Fibroblast of villous mesenchyme (primary cell): ENCODE measurements at places on chromosomes 5 and 9.

DNA sequence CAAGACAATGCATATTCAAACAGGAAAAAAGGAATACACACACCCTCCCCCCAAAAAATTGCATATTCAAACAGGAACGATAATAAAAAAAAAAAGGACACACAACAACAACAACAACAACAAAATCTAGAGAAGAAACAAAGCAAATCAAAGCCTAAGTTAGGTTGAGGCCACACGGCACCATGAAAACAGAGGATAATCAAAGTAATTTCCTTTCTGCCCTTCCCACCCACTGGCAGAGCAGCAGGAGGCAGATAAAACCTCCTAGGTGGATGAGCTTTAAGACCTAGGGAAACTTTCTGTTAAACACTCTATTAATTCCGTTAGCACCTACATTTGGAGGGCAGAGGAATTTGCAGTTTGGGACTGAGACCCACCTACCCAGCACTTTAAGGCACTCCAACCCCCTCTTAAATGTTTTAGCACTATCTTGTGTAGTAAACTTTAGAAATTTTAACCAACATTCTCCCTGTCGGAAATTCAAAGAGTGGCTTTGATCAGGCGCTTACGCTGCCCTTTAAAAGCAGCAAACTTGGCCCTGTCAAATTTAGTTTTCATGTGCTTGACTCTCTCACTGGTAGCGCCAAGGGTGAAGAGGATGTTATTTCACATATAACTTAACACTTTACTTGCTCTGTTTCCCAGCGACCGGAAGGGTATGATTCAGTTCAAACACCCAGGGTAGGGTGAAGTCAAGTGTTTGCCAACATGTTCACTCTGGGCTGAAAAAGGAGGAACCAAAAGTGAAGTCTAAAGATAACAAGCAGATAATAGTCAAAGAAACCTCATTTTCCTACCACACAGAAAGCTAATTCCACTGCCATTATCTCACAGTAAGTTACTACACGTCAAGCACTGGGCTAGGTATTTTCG lies 9.2 kb downstream of the ENC1 start:
- DNase-seq, result peak; percentile 40

GRCh38 chr5:148816357-148816756 lies 10.1 kb upstream of the ADRB2 start:
- no peak for DNase-seq

GRCh38 chr9:10930081-10930480 lies 317.3 kb upstream of the PTPRD start:
- DNase-seq, result no peak

DNA sequence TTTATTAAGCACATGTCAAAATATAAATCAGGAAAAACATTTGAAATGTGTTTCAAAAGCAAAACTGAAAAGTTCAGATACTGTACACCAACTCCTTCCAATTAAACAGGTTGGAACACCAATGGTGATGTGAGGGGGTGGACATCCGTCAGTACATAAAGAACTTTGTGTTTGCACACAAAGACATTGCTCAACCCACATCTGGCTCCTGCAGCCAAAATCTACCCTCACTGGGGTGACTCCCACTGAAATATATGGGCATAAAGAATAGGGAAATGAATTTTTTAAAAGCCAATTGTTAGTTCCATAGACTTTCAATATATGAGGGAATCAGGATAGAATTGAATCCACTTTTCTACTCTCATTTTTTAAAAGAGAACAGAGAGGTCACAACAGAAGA lies 63.9 kb downstream of the MEGF9 start:
- no peak for DNase-seq

DNA sequence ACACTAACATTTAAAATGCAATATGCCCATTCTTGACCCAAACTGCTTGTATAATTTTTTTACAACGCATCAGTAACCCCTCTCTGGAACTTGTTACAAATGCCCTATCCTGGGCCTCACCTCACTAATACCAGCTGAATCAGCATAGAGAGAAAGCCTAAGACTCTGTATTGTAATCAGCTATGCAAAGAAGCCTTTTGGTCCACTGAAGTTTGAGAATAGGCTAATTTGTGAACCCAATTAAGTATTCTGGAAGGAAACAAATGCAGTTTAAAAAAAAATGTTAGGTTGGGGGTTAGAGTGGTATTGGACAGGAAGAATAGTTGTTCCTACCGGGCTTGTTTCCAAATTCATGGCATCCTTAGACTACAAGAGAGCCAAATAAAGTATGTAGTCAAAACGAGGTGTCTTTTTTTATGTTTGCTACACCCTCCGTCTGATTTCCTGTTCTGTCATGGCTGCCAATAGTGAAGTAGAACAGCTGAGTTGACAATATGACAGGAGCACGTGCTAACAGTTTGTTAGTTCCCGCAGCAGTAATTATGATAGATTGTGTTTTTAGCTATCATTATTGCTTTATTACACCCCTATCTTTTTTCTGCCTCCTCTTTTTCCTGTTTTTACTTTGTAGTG lies 1048.7 kb upstream of the NUDT12 start:
- no peak for DNase-seq

GRCh38 chr9:17795744-17796143 lies 216.9 kb downstream of the SH3GL2 start:
- no peak for DNase-seq

GRCh38 chr5:84480873-84481637 lies 96.4 kb upstream of the EDIL3 start:
- DNase-seq, result no peak

DNA sequence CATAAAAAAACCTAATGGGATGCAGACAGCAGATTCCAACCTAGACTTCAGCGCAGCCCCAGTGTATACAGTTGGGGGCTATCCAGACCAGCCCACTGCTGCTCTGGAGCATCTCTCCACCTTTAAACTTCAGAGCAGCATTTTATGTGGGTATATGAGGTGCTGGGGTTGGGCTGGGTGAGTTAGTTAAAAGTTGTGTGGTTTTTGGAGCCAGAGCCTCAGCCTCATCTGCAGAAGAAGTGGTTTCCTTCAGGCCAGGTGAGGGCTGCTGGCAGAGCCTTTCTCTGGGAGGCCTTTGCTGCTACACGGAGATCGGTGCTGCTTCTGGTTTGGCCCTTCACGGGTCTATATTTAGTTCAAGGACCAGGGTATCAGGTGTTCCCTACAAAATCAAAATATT lies 228.3 kb downstream of the PDZD2 start:
- DNase-seq, result no peak

DNA sequence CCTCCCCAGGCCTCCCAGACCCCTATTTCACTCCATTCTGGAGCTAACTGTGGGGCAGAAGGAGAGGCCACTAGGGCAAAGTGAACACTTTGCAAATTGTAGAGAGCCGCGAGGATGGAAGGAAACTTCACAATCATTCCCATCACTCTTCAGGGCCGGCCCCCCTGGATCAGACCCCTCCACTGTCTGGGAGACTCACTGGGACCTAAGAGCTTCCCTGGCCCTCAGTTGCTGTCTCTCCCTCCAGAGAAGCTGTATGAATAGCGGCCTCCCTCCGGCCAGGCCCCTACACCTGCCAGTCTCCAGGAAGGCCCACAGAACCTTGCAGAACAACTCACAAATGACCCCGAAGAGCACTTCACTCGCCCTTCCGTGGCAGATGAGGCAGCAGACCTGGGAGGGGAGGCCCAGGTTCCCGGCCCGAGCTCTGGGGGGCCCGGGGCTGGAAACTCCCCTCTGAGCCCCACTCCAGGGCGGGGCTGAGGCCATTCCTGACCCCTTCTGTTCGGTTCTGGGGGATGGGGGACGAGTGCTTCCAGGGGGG lies 141.9 kb upstream of the IER5L start:
- no peak for DNase-seq

DNA sequence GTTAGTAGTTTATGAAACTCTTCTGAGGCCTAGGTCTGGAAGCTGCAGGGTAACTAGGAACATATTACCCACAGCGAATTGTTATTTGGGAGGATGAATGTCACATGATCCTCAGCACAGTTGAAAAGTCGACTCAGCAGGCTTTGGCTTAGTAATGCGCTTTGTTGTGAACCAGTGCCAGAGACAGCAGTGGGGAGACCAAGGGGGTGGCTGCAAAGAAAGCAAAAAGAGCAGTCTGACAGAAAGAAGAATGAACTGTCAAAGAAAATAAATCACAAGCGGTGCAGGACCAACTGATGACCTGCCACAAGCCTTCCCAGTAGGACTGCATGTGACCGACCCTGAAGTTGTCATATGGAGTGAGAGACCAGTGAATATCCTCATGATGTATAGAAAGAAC lies 170.0 kb downstream of the CCDC171 start:
- DNase-seq, result no peak

- peak; percentile 53 for DNase-seq
Measured at GRCh38 chr9:4615251-4615650, 46.8 kb upstream of the PLPP6 start.

GRCh38 chr9:37283730-37284325 lies 138.7 kb upstream of the GRHPR start:
- DNase-seq, result no peak

- DNase-seq, result no peak
Measured at GRCh38 chr9:35649431-35650340, 1.0 kb downstream of the SIT1 start.

- DNase-seq, result peak; percentile 77
Measured at GRCh38 chr9:69945671-69946141, 97.9 kb upstream of the MAMDC2 start.

DNA sequence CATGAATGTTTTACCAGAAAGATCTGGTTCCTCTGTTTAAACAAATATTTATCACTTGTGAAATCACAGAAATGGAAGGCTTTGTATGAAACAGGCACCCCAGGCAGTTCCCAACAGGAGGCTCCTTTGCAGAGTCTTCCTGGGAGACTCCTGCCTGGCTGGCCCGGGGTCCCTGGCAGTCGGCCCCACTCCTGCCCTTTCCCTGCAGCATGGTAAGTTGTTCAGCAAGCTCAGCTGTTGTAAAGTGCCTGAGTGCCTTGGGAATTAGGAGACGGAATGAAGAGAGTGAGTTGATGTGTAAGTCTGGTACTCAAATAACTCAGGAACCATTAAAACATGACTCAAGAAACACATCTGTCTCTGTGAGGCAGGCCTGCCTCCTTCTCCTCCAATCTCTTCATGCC lies 17.5 kb upstream of the LHFPL2 start:
- peak; percentile 75 for DNase-seq

- no peak for DNase-seq
Measured at GRCh38 chr9:105204416-105204815, 40.0 kb upstream of the SLC44A1 start.

- no peak for DNase-seq
Measured at GRCh38 chr9:98043915-98044314, 12.6 kb upstream of the NANS start.

- DNase-seq, result no peak
Measured at GRCh38 chr9:19940811-19941535, 152.1 kb upstream of the SLC24A2 start.

DNA sequence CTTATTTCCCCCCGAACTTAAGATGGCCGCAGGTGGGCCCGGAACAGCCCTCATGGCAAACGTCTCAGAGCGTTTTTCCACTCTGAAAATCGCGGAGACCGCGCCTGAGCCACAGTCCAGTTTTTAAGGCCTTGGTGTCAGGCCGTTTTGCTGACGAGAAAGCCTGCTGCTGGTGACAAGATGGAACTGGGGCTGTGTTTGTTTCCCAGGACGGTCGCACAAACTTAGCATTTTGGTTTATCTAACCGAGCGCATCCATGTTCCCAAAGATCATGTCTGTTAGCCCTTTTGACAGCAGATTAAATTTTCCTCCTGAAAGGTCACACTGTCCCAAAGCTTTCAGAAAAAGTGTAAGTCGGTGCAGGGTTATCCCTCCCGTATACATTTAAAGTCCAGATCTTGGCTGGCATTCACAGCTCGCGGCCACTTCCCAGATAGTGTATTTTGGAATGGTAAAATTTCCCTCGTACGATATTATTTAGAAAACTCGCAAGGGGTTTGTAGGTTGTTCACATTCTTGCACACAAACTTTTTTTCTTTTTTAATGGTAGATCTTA lies 812 bp downstream of the SREK1 start:
- peak; percentile 77 for DNase-seq

DNA sequence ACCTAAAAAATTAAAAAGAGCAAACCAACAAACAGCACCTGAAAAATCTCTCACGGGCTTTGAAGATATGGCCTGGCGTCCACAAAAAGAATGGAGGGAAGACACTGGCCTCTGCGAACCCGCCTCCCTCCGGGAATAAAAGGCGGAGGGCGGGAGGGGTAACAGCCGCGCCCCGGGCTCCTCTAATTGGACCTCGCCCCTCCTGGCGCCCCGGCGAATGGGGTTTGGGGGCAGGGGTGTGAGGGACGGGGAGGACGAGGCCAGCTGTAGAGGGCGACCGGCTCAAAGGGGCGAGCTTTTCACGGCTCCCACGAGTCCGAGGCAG lies 753 bp downstream of the FANCC start:
- DNase-seq, result peak; percentile 80

GRCh38 chr5:35754481-35754880 lies 102.2 kb upstream of the IL7R start:
- no peak for DNase-seq

GRCh38 chr9:133609311-133610098 lies at the start of gene FAM163B:
TSS of gene FAM163B (minus strand) at chr9:133609389. CDS start at chr9:133580223, 29,166 bp downstream.
- peak; percentile 48 for DNase-seq

DNA sequence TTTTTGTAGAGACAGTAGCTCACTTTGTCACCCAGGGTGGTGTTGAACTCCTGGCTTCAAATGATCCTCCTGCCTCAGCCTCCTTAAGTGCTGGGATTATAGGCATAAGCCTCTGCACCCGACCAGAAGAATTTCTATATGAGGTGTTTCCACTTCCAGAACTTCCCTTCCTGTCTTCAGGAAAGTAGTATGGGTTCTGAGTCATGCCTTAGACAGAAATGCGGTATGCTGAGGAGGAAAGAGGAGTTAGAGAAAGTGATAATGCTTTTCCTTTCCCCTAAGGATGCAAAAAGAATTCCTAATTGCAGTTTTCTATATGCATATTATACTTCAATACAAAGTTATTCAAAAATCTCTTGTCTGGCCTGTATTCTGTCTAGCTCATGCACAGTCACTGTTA lies 16.4 kb upstream of the ADAMTSL1 start:
- no peak for DNase-seq

- no peak for DNase-seq
Measured at GRCh38 chr9:135692410-135692809, 6.9 kb downstream of the SOHLH1 start.

DNA sequence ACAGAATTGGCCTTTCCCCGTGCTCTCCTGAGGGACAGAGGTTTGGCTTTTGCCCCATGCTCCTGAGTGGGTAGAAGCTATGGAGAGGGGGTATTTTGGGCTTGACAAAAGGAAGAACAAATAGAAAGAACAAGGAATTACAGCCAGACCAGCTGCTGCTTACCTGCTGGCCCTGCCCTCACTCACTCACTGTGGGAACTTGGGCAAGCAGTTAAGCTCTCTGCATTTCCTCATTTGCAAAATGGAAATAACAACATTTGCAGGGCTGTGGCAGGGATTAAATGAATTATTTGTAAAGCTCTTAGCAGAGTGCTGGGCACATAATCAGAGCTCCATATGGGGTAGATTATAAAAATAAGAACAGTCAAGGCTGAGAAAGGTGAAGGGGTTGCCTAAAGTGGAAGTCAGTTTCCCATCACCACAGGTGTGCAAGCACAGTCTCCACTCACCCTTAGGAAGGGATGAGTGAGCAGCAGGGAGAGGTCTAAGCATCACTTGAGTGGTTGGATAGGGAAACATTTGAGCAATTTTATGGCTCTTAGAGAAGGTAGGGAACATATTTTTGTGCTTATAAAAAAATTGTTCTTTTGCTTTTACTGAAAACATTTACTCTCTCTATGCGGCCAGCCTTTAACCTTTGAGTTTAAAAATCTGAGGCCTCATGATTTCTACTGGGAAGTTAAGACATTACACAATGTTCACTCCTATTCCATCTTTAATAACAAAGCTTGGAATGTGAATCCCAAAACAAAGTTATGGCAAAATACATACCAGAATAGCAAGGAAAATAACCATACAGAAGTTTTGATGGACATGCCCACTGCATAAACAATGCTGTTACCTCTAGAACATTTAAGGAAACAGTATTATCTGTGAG lies 42.8 kb upstream of the LHFPL2 start:
- peak; percentile 68 for DNase-seq
